ENCODE measurements at places on chromosomes 6 and 20. TPM values are rescaled to one million over a fixed set of nuclear protein-coding genes. Genes with fewer than 3 reads are reported as not detected.

PHACTR3 gene
- total RNA-seq, result 0.59 TPM

ERVFRD-1 gene
- total RNA-seq, result 0.12 TPM

SLC13A3 gene
- total RNA-seq, result 0.93 TPM

ZNF334 gene
- total RNA-seq, result 0.54 TPM

SLPI gene
- total RNA-seq, result 251 TPM

TMC2 gene
- not detected for total RNA-seq

SCRT2 gene
- total RNA-seq, result not detected

RAMACL gene
- total RNA-seq, result 0.27 TPM

HCK gene
- total RNA-seq, result 31.8 TPM

NHSL1 gene
- 5.7 TPM for total RNA-seq

TMEM30A gene
- total RNA-seq, result 101 TPM

RTF2 gene
- 85.8 TPM for total RNA-seq

XKR7 gene
- total RNA-seq, result not detected

FAM209B gene
- total RNA-seq, result not detected

GJA10 gene
- total RNA-seq, result not detected

SPATS1 gene
- total RNA-seq, result not detected

NRSN1 gene
- 0.40 TPM for total RNA-seq

RIPOR2 gene
- total RNA-seq, result 1.7 TPM

HLA-DPB1 gene
- 32.1 TPM for total RNA-seq

ZCCHC3 gene
- total RNA-seq, result 24.0 TPM

C20orf204 gene
- total RNA-seq, result 1.6 TPM

C6orf52 gene
- total RNA-seq, result not detected

MTFR2 gene
- total RNA-seq, result not detected

TNFAIP3 gene
- 11.2 TPM for total RNA-seq

SLC25A27 gene
- total RNA-seq, result 13.2 TPM

CTAGE9 gene
- total RNA-seq, result not detected

RBCK1 gene
- total RNA-seq, result 85.0 TPM

RXRB gene
- total RNA-seq, result 20.0 TPM

MUCL3 gene
- total RNA-seq, result not detected

FLRT3 gene
- total RNA-seq, result 8.3 TPM

CST4 gene
- total RNA-seq, result not detected

CLPSL2 gene
- not detected for total RNA-seq

TAB2 gene
- 85.5 TPM for total RNA-seq

ZNF451 gene
- 32.3 TPM for total RNA-seq

TMEM170B gene
- 8.2 TPM for total RNA-seq

SLC17A3 gene
- not detected for total RNA-seq

PGBD1 gene
- 6.9 TPM for total RNA-seq

LAMA4 gene
- 256 TPM for total RNA-seq

PLCB4 gene
- total RNA-seq, result 21.9 TPM

LCA5 gene
- total RNA-seq, result 10.1 TPM

BTNL2 gene
- total RNA-seq, result not detected

Measured in gastroesophageal sphincter (tissue), 4 donors.